Glutamatergic neuron (in vitro differentiated cells): ENCODE measurements at places on chromosomes 5 and 9. TPM values are rescaled to one million over a fixed set of nuclear protein-coding genes. Genes with fewer than 3 reads are reported as not detected.

- peak; percentile 35 for DNase-seq
Observed at GRCh38 chr9:35828716-35829083, at the start of gene FAM221B. Gene FAM221B (minus strand): TSS chr9:35828732. CDS start chr9:35826161, 2,571 bp downstream.

Gene NDFIP1
- 56.1 TPM for total RNA-seq

DNA sequence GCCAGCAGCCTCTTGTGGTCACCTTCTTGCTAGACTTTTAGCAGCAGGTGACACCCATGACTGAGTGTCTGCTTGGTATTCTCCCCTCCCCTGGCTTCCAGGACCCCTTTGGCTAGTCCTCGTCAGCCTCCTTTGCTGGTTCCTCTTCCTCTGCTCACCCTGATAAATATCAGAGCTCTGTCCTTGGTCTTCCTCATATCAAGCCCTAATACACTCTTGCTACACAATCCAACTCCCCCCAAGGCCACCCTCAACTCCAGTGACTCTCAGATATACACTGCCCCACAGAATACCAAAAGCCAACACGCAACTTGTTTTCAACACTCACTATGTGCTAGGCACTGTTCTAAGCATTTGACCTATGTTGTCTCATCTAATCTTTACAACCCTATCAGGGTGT, 30.3 kb upstream of the LCP2 start:
- DNase-seq: no peak

- DNase-seq: no peak
Observed at GRCh38 chr9:134358662-134359319, 32.5 kb downstream of the RXRA start.

Gene ELOVL7
- total RNA-seq: 0.59 TPM
